Bronchus fibroblast of lung (primary cell): ENCODE measurements at places on chromosomes 3 and 15. TPM values are rescaled to one million over a fixed set of nuclear protein-coding genes. Genes with fewer than 3 reads are reported as not detected.

The NR1I2 gene
- total RNA-seq = under 0.01 and 0.34 TPM in 2 replicates

The ERICH6 gene
- not detected in 2 replicates for total RNA-seq

The TMC3 gene
- not detected in 2 replicates for total RNA-seq

The TFRC gene
- 53.1 and 63.2 TPM in 2 replicates for total RNA-seq

The PLSCR4 gene
- total RNA-seq = 4.2 and 4.6 TPM in 2 replicates

The EXD1 gene
- total RNA-seq = not detected in 2 replicates

The FAM81A gene
- 0.50 and 0.59 TPM in 2 replicates for total RNA-seq
